Sigmoid colon (tissue), 7 donors: ENCODE measurements at places on chromosomes 2 and 18. TPM values are rescaled to one million over a fixed set of nuclear protein-coding genes. Genes with fewer than 3 reads are reported as not detected.
A peak's percentile ranks its signal among the peaks of the same experiment; 100 is the strongest.

DNA sequence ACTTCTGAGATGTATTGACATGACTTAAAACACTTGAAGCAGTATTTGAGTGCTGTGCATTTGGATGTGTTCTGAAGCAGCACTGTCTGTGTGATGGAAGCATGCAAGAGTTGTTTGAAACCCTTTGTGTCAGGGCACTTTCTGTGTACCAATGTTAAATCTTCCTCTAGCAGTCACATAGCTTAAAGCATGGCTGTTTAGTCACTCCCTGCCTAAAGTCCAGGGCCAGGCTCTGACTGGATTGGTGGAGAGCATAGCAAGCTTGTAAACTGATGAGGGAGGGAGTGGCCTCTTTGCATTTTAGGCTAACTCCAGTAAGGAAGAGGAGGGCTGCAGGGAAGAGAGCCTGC is 73.5 kb downstream of the MYO1B start:
- DNase-seq = no peak

GRCh38 chr2:211867845-211868451 is 670.7 kb downstream of the ERBB4 start:
- no peak for DNase-seq

DNA sequence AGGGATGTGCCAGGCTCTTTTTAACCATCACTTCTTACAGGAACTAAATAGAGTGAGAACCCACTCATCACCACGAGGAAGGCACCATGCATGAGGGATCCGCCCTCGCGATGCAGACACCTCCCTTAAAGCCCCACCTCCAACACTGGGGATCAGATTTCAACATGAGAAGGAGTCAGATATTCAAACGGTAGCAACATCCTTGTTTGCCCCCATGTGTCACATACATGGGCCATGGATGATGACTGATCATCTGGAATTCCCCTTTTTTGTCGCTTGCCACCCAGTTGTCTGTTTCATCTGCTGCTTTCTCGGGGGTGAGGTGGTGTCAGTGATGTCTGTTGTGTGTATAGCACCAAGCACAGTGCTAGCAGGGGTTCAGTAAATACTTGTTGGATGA is 57.9 kb downstream of the NCK2 start:
- no peak for DNase-seq

Gene TP53I3
- 8.0 TPM for total RNA-seq

DNA sequence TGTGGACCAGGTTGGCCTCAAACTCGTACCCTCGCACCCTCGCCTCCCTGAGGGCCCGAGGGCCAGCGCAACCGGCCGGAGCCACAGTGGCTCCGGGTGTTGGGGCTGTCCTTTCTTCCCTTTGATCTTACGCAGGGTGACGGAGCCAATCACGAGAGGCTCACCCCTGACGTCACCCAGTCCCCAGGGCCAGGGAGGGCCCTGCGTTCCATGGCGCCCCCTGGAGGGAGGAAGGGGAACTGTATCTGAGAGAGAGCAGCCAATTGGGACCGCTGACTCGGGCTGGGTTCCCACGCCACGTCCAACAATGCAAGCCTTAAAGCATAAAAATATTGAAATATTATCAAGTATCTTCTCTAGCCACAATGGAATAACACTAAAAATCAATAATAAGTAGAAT is 432.8 kb upstream of the LRRTM4 start:
- no peak for DNase-seq

DNA sequence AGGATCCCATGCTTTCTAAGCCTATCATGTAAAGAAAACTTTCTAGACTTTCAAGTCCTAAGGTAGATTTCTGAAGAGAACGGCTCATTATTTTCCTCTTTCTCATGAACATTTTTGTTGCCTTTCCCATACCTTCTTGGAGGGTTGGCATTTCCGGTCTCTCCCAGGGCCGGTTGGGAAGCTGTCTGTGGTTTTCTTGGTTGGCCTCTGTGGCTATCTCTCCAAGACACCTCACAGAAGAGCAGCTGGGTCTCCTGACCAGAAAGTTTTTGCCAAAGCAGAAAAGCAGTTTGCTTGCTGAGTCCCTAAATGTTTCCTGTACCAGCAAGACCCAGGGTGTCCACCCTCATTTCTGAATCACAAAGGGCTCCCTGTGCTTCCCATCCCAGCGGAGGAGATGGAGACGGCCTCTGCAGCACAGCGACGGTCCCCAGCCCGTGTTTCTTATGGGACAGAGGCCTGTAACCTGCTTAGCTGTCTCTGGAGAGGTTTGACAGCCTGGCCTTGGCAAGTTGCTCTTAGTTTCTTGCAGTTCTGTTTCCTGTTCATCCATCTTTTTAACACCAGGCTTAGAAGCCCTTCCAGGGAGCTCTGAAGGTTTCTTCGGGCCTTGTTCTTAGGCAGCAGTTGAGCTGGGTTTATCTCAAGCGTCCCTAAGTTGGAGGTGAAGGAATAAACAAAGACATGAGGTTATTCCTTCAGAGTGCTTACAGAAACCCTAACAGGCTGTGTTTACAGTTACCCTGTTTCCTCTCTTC is 39.8 kb downstream of the GREB1 start:
- peak; percentile 62 for DNase-seq

DNA sequence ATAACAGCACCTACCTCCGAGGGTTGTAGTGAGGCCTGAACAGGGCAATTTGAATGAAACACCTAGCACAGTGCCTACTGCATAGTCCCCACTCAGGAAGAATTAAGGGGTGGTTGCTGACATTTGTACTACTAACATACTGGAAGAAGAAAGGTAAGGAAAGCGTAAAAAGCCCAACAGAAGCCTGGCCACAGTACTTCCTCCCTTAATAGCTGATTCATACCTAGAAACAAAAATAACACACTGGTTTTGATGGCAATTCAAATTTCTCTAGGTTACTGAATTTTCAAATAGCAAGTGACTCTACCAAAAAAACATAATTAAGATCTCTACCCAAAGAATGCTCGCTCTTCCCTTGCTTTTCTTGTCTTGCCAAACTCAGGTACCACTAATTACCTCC is 16.2 kb downstream of the SUCLG1 start:
- DNase-seq = no peak

DNA sequence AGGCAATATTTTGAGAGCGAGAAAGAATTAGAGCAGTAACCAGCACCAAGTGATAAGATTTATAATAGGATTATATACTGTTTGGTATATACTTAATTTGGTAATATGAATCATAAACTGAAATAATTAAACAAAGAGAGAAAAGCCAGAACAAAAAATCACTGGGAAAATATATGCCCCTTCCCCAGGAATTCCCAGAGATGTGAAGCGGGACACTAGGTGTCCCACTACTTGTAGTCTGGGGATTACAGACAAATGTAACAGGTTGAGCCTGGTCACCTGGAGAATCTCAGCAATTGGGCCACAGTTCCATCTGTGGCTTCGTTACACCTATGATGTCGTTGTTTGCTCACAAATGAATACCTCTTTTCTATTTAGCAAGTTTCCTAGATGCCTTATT is 256.1 kb upstream of the CHAC2 start:
- no peak for DNase-seq

Gene SPC25
- not detected for total RNA-seq

Gene FKBP1B
- total RNA-seq = 3.5 TPM

DNA sequence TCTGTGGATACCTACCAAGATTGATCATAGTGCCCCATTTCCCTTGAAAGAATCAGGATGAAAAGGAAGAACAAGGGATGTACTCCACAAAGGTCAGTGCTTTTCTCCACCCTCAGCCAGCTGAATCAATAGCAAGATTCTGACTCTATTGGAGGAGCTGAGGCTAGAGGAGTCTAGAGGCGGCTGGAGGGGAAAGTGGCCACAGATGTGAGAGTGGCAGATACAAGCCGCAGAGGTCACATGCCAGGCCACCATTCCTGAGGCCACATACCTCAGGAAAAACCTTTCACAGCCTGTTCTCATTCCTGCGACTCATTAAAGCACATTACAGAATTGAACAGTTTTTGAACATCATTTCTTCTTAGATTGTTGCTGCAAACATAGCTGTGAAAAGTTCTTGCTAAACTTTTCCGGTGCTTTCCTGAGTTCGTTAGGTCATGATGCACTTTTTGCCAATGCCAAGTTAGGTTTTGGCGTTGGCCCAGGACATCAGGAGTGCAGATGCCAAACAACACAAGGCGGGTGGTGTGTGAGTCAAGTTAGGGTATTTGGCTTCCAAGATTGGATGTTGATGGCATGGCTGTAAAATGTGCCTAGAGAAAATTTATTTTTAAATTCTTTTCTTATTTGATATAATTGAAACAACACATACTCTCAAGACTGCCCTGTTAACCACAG is 160.7 kb upstream of the SP5 start:
- peak; percentile 71 for DNase-seq

Gene TEX44
- total RNA-seq = not detected

GRCh38 chr2:164910101-164910899 is 45.0 kb downstream of the SLC38A11 start:
- DNase-seq = no peak

GRCh38 chr2:167177196-167177595 is 288.9 kb downstream of the XIRP2 start:
- DNase-seq = no peak

- no peak for DNase-seq
Observed at GRCh38 chr2:64939332-64939917, 49.8 kb upstream of the SLC1A4 start.

GRCh38 chr2:37713258-37713700 is 41.8 kb upstream of the CDC42EP3 start:
- DNase-seq = no peak

GRCh38 chr18:55786651-55787272 is 198.8 kb upstream of the TCF4 start:
- DNase-seq = no peak

DNA sequence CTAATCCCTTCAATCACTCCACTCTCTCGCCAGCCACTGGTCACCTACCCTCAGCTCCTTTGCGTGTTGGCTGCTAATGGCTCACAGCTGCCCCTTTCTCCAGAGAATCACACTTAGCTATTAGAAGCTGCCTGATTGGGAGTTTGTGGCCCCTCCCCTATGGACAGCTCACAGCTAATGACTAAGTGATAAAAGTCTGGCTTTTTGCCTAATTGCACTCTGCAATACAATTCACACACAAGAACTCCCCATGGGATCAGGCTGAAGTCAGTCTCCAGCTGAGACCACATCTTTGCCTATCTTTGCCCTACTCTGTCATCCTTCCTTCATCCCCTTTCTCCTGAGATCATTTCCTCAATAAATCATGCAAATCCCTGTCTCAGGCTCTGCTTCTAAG is 701.9 kb upstream of the RAB6C start:
- no peak for DNase-seq

DNA sequence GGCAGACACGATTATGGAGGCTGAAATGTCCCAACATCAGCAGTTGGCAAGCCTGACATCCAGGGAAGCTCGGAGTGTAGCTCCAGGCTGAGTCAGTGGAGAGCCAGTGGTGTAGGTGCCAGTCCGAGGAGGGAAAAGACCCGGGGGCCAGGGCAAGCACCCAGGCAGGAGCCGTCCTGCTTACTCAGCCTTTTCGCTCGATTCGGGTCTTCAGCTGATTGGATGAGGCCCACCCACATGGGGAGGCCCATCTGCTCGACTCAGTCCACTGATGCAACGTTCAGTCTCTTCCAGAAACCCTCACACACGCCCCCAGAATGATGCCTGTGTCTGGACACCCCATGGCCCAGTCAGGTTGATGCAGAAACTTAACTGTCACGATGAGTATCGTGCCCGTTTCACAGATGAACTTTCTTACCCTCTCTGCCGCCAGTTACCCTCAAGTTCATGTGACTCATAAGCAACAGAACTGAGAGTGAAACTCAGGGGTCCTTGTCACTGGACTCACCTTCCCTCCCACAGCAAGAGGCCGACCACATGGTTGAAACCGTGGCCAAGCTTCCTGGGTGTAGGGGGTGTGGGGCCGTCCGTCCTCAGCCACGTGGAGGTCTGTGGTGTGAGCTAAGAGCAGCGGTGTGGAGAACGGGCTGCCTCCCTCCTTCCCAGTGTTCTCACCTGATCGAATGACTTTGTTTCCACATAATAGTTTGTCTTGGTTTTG is 197.4 kb upstream of the HDAC4 start:
- DNase-seq = peak; percentile 61

- DNase-seq = no peak
Observed at GRCh38 chr2:8190279-8190678, 491.6 kb upstream of the ID2 start.

DNA sequence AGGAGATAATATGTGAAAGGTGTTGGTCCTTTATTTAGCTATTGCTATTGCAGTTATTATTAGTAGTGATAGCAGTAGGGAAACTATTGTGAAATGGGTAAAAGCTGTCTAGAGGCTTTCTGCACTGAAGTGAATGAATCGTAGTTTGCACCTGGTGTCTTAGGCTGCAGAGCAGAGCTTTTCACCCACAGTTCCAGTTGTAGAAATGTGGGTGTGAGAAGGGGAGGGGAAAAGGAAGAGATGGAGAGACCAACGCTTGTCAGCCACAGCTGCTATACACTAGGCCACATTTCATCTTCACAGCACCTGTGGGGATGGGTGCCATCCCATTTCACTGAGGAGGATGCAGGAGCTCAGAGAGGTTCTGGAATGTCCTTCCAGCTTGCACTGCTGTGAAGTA is 50.0 kb downstream of the TRPM8 start:
- no peak for DNase-seq

DNA sequence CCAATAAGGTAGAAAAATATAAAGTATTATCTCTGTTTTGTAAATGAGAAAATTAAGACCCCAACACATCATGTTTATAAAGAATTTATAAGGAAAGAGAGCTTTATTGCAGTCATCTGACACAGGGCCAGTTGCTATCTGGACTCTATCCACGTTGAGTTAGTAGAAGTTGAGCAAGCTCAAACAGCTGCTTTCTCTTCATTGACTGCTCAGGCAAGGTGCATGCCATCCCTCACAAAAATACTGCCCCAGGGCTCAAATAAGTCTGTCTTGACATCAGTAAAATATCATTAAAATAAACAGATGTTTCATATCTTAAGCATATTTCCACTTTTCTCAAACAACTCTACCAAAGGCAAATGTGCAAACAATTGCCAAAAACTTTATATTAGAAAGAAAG is 14.8 kb downstream of the COL5A2 start:
- DNase-seq = peak; percentile 66

- DNase-seq = no peak
Observed at GRCh38 chr2:240482141-240482540, 46.7 kb downstream of the GPC1 start.

Gene FAM228A
- total RNA-seq = 3.6 TPM

Gene FAM98A
- total RNA-seq = 53.2 TPM

Gene MLPH
- 5.7 TPM for total RNA-seq

GRCh38 chr18:25284281-25284680 is 67.7 kb downstream of the ZNF521 start:
- no peak for DNase-seq

Gene ABCG8
- total RNA-seq = not detected

DNA sequence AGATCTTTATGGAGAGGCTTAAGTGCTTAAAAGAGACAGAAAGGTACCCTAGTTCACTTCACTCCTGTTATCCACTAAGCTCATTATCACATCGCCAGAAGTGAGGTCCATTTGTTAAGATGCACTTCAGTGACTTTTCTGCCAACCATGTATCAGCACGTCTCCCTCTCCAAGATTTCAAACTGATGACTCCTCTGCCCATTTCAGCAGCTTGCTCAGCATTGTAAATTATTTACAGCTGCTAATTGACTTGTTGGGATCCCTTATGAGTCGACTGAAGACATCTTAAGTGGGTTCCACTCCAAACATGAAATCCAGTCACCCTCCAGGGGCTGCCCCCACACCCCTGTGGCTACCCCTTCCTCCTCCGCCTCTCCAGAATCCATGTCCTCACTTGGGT is 37.3 kb downstream of the DIPK1C start:
- DNase-seq = no peak
